ENCODE measurements at places on chromosomes 11 and 22.

DNA sequence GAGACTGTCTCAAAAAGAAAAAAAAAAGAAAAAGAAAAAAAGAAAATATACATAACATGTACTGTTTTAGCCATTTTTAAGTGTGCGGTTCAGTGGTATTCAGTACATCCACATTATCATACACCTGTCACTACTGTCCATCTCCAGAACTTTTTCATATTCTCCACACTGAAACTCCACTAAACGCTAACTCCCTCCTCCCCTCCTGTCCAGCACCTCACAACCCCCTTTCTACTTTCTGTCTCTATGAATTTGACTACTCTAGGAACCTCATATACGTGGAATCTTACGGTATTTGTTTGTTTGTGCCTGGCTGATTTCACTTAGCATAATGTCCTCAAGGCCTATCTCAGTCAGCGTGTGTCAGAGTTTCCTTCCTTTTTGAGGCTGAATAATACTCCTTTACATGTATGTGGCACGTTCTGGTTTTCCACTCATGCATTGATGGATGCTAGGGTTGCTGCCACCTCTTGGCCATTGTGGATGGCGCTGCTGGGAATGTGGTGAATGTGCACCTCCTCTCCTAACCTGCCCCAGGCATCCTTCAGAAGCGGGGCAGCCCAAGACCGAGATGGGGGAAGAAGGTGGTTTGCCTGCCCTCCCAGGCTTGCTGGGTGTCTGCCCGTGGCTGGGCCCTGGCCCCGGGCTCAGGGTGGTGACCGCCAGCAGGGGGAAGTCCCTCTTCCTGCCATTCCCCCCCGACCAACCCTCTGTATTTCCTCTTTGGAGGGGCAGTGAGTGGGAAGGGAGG is 60.5 kb downstream of the BCR start:
- no peak for DNase-seq

GRCh38 chr11:87391496-87391895 is 353.8 kb downstream of the TMEM135 start:
- DNase-seq, result no peak

GRCh38 chr11:117441146-117441975 is 113.7 kb downstream of the CEP164 start:
- no peak for DNase-seq

- DNase-seq, result no peak
Observed at GRCh38 chr11:72706579-72706978, 32.4 kb upstream of the PDE2A start.

DNA sequence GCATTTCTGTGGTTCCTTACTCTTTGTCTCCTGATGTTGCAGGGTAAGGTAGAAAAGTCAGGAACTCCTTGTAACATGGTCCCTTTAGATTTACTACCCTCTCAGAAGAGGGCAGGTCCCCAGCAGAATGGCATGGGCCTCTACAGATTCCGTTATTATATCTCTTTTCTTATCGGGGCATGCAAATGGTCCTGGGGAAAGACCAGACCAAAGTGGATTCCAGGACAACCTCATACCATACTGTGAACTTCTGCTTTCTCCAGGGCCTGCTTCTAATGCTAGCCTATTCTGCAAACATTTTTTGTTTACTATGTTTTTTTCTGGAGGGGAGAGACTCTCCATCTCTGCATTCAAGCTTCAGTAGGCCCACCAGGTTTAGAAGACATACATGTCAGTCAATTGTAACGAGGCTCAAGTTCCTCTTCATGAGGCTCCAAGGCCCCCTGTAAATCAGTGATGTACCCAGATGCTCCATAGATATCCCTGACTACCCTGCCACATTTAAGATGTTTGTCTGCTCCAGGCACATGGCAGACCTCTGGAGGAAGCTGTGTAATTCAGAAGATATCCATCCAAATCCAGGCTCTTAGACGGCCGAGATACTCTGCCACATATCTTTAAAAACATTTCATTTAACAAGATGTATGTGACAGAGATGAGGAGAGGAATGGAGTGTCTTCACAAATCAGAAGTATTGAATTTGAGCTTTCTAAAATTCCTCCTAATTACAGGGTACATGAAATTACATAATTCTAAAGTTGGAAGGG is 8.5 kb upstream of the ME3 start:
- DNase-seq, result no peak

GRCh38 chr22:45254388-45254787 is 13.7 kb upstream of the KIAA0930 start:
- no peak for DNase-seq

DNA sequence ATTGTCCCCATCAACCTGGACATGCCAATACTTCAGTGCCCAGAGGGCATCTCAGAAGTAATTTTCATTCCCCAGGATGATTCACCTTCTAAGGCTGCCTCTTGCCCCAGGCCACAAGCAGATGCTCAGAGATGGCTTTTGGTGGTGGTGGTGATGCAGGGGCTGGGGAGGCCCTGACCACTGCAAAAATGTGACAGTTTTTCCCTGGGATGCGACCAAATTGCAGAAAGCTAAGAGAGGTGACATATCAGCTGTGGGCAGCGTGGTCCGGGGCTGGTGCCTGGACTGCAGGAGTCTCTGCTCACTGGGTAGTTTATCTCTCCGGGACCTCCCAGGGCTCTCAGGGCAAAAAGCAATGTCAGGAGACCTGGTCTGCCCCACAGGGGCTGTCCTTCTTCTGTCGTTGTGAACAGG is 39.7 kb upstream of the ACCSL start:
- no peak for DNase-seq

- no peak for DNase-seq
Observed at GRCh38 chr11:72688929-72689328, 14.7 kb upstream of the PDE2A start.

DNA sequence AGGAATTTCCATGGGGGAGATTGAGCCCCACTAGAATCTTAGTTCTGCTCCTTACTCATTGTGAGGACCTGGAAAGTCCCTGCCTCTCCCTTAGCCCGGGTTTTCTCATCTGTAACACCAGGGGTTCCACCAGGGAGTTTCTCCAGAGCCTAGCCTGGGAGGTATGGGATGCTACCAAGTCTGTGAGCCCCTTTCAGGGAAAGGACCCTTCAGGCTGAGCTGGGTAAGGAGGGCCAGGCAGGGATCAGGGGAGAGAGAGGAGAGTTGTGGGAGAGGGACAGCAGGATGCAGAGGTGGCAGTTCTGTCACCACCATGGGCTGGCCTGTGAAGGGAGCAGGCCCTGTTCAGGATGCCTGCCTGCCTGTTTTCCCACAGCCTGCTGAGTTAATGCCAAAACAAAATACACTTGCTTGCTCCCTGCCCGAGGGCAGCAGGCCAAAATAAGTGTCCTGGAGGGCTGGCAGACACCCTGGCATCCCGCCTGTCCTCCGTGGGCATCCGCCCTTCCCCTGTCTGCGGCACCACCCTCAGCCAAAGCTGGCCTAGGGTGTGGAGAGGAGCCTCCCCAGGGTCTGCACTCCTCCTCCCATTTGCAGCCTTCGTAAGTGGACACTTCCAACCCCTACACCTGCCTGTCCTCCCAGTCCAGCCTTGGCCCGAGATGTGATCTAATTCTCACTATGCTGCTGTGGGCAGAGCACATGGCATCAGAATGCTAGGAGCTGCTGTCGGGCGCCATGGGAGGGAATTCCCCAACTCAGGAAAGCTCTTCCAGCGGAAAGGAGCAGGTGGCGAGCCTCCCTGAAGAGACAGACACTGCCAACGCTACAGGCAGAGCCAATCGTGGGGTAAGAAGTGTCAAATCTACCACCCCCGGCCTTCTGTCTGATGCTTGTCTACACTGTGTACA is 5.9 kb upstream of the FCHSD2 start:
- DNase-seq, result no peak

- DNase-seq, result no peak
Observed at GRCh38 chr11:2307501-2308331, 5.9 kb downstream of the TSPAN32 start.

DNA sequence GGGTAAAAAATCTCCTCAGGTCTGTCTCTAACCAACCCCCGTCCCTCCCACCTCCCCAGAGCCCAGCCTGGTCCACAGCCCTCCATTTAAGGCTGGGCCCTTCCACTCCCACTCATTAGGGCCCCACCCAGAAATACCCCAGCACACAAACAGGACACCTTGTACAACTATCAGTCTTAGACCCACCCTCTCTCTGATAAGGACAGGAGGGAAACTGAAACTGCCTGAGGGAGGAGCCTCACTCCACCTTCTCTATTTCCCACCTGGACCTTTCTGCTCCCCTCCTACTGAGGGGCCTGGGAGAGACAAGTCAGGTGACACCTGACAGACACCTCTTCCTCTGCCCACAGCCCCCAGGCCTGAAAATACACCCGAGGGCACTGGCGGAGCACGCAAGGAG is 90.2 kb downstream of the PLEKHA7 start:
- peak; percentile 22 for DNase-seq

GRCh38 chr11:109247071-109247470 is 174.9 kb upstream of the C11orf87 start:
- no peak for DNase-seq

GRCh38 chr22:30007361-30007760 is 72.9 kb upstream of the HORMAD2 start:
- no peak for DNase-seq

DNA sequence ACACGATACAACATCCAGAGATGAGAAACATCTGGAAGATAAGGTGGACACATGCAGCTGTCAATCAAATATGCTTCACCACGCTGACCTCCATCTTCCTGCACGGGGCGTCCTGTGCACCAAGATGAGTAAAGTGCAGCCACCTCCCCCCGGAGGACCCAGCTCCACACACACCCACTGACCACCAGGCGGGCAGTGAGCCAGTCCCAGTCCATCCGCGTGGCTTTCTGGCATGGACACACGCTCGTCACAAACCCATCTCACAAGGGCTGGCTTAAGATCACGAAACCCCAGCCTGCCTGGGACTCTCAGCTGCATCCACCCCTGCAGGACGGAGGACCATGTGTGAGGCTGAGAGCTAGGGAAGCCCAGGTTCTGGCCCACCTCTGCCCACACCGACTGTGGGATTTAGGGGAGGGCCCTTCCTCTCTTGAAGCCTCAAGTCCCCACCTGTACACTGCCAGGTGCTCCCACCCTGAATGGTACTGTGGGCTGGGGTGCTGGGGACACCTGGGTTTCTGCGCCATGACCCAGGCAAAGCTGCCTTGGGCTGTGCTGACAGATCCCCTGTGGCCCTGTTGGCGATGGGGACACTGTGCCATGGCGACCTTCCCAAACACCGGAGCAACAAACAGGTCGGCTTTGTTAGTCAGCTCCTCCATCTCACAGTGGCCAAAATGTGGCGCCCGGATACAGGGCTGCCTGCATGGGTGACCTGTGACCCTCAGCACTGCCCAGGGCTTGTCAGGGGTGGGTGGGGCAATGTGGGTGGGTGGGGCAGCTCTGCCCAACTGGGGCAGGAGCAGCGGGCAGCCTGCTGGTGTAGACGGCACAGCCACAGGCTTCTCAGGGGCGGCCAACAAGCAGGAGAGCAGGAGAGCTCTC is 629.0 kb downstream of the TBC1D22A start:
- no peak for DNase-seq

- DNase-seq, result no peak
Observed at GRCh38 chr11:6663794-6664469, 8.3 kb upstream of the DCHS1 start.

DNA sequence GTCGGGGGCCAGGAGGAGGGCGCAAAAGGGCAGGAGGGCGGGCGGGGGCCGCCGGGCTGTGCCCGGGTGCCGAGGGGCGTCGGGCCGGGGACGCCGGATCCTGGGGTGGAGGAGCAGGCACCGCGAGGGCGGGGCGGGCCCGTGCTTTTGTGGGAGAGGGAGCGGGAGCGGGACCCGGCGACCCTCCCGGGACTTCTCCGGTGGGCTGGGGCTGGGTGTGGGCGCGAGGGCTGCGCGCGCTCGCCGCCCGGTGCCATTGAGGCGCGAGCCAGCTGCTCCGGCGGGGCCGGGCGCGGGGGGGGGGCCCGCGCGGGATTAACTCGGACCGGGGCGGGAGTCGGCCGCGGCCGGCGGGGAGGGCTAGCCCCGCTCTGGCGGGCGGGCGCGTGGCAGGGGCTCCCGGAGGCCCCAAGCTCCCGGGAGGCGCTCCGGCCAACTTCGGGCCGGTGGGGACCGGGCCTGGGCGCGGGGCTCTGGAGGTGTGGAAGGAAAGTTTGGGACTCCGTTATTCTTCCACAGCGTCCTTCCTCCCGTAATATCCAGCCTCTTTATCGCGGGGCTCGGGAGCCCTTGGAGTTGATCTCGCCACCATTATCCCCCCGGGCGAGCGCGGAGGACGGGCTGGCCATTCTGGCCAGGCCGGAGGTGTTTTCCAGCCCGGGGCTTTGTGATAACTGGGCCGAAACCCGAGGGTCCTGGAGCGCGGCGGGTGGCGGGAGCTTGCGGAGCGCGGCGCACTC is 936 bp downstream of the CECR2 start:
- no peak for DNase-seq

DNA sequence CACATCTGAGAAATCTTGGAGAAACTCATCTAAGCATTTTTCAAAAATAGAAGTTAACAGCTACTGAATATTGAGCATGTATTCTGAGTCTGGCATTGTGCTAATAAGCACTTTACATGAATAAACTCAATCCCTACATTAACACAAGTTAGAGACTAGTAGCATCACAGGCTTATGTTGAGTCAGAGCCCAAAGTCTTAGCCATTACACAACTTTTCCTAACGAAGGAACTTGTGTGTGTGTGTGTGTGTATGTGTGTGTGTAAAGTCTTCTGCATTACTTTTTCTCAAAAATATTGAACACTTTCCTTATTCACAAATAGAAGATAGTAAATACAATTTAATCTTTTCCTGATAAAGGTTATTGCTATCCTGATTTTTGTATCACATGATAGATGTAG is 8.7 kb upstream of the CLPB start:
- DNase-seq, result no peak

DNA sequence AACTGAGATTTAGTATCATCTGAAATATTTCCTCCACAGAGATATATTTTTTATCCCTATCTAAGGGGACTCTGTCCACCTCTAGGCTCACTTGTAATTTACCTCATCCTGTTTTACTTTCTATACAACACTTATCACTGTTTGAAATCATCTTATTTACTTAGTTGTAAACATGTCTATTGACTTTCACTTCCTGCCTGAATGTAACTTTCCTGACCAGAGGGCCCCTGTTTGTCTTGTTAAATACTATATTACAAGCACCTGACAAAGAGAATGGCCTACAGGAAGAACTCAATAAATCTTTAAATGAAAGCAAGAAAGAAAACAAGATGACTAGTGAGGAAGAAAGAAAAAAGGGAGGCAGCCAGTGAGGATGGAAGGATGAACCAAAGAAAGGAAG is 1727.5 kb downstream of the LRRC4C start:
- DNase-seq, result no peak

GRCh38 chr11:62974848-62975522 is 9.8 kb downstream of the SLC22A6 start:
- DNase-seq, result peak; percentile 24

GRCh38 chr22:48919187-48919590 is 908.5 kb downstream of the BRD1 start:
- DNase-seq, result no peak

GRCh38 chr22:46951973-46952372 is 189.5 kb downstream of the TBC1D22A start:
- no peak for DNase-seq

GRCh38 chr11:103257360-103257759 is 148.1 kb downstream of the DYNC2H1 start:
- DNase-seq, result no peak

DNA sequence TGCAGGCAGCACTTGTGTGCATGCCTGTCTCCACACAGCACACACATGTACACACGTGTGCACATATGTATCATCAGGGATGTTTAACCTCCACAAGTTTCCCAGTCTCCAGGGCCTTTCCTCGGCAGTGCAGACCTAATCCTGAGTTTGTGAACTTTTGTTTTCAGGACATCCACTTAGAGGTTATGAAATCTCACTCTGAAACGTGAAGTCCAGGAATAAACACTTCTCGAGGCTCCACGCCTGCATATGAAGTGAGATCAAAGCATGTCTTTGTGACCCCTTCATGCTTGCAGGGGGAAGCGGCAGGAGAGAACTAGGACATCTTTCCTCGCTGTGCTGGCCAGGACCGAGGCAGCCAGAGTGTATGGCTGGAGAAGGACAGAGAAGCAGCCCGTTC is 3.1 kb downstream of the SHISAL1 start:
- DNase-seq, result no peak
